ENCODE measurements at places on chromosomes 4 and X.
A peak's percentile ranks its signal among the peaks of the same experiment; 100 is the strongest.

DNA sequence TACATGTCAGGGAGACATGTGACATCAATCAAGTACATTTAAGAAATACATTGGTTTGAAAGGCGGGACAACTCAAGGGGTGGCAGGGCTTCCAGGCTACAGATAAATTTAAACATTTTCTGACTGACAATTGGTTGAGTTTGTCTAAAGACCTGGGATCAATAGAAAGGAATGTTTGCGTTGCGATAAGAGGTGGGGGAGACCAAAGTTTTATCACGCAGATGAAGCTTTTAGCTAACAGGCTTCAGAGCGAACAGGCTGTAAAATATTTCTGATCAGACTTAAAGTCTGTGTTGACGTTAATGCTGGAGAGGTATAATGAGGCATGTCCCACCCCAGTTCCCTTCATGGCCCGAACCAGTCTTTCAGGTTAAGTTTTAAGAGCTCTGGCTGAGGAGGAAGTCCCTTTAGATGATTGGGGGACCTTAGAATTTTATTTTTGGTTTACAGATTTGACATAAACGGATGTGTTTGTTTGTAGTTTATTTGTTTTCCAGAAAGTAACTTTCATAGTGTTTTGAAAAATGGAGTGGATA is 346.7 kb upstream of the RASGEF1B start:
- DNase-seq, result no peak

GRCh38 chr4:121072224-121073003 is at the start of gene NDNF:
Gene NDNF (minus strand): TSS chr4:121072535. CDS start chr4:121045837, 26,698 bp downstream.
- DNase-seq, result peak; percentile 16

GRCh38 chr4:43362875-43363636 is 470.5 kb downstream of the GRXCR1 start:
- DNase-seq, result no peak

DNA sequence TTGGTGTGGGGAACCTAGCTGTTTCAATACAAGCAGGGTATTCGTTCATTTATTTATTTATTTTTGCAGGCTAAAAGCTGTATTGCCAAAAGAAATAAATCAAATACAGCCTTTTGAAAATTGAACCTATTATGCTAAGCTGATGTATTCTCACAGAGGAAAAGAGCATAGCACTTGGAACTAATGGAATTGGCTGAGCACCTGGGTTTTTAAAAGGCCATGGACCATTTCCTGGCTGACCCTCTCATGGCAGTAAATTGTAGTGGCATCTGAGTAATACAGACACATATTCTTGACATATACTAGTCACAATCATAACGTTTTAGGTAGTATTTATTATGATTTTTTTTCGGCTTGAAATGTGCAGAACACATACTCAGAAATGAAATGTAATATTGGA is 71.8 kb upstream of the ALG13 start:
- DNase-seq, result no peak

- peak; percentile 56 for DNase-seq
Measured at GRCh38 chrX:110759785-110760184, 35.8 kb downstream of the CHRDL1 start.

- DNase-seq, result no peak
Measured at GRCh38 chr4:21921526-21922180, 26.9 kb downstream of the KCNIP4 start.

GRCh38 chr4:110532901-110533589 is 57.1 kb downstream of the ENPEP start:
- DNase-seq, result peak; percentile 18

DNA sequence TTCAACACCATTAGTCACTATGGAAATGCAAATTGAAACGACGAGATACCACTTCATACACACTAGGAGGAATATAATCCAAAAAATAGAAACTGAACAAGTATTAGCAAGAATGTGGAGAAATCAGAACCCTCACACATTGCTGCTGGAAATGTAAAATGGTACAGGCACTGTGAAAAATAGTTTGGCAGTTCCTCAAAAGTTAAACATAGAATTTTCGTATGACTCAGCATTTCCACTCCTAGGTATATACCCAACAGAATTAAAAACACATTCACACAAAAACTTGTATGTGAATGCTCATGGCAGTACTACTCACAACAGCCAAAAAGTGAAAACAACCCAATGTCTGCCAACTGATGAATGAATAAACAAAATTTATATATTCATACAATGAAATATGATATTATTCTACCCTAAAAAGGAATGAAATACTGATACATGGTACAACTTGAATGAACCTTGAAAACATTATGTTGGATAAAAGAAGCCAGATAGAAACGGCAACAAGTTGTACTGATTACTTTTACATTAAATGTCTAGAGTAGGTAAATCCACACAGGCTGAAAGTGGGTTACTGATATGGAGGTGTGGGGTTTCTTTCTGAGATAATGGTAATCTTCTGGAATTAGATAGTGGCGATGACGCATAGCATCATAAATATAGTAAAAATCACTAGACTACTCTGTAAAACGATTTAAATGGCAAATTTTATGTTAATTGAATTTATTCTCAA is 22.3 kb downstream of the TEC start:
- DNase-seq, result peak; percentile 66

DNA sequence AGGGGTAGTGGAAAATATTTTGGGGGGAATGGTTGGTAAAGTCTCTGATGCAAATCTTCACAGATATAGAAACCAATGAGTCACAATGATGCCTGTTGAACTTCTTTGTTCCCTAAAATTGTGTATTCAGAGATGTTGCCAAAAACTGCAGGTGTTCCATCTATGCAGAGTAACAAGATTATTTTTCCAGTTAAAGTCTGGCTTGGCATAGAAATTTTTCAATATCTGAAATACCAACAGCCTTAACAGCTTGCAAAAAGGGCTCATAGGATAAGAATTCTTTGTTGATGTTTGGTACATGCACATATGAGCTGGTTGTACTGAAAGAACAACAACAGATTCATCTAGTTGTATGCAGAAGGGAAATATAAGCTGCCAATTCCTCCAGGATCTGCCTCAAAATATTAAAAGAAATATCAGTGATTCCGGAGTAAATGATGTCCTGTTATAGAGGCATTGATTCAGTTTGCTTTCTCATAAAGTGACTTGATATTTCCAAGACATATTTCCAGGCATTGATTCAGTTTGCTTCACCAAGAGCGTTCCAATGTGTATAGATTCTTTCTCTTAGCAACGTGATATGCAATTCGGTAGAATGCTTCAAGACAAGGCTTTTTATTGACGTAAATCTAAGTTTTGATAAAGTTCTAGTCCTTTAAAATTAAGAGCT is 564.4 kb downstream of the TMA16 start:
- no peak for DNase-seq

GRCh38 chr4:142886566-142886965 is 40.5 kb upstream of the INPP4B start:
- DNase-seq, result no peak

GRCh38 chr4:105102016-105102415 is 44.7 kb upstream of the TET2 start:
- no peak for DNase-seq

GRCh38 chrX:101708163-101708562 is 48.5 kb upstream of the ARMCX2 start:
- DNase-seq, result no peak

- no peak for DNase-seq
Measured at GRCh38 chr4:53371049-53371448, 5.2 kb upstream of the SCFD2 start.

GRCh38 chr4:1298461-1298860 is 8.8 kb downstream of the MAEA start:
- DNase-seq, result no peak

DNA sequence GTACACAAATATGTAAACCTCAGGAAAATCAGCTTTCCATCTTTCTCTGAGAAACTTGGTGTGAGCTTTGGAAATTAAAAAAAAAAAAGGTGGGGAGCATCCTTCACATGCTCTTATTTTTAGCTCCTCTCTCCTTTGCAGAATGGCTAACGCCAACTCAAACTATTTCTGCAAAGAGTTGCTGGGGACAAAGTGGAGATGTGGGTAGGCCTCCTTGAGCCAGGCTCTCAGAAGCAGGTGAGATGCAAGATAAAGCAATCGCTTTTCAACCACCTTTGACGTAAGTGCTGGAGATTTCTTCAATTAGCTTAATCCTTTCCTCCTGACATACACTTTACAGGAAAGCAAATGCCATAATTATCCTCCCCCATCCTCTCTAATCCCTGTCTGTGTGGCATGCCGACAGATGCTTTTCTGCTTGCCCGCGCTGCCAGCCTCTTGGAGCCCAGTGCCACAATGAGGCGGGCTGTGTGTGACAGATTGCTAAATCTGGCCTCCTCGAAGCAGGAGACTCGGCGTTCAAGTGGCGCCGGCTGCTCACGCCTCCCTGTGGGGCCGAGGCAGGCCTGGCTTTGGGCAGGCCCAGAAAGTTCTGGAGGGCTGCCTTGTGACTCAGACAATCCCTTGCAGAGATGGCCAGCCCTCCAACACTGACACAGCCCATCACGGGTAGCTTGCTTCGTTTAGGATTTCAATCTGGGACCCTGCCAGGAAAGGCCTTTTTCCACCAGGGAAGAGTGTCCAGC is 64.9 kb upstream of the SOD3 start:
- DNase-seq, result peak; percentile 72

- no peak for DNase-seq
Measured at GRCh38 chrX:20445109-20445508, 178.4 kb upstream of the RPS6KA3 start.

DNA sequence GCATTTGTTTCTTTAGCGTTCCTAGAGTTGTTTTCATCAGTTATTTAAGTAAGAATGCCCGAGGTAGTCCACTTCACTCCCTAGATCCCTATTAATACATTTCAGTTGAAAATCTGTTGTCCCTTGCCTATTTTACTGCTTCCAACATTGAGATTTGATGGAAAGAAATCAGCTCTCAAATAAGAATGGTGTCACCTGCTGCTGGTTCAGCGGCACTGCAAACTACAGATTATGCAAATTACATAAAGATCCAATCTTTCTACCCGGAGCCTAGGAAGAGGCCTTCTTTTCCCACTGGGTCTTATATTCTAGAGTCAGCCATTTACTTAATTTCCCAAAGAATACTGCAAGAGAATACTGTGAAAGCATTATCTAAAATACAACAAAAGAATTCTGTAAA is 597.6 kb upstream of the MAGEB2 start:
- DNase-seq, result no peak

GRCh38 chr4:109296527-109296926 is 5.9 kb downstream of the COL25A1 start:
- DNase-seq, result no peak

GRCh38 chr4:47612116-47613023 is 127.3 kb downstream of the ATP10D start:
- peak; percentile 33 for DNase-seq

GRCh38 chrX:118583781-118584180 is 88.2 kb downstream of the DOCK11 start:
- no peak for DNase-seq

DNA sequence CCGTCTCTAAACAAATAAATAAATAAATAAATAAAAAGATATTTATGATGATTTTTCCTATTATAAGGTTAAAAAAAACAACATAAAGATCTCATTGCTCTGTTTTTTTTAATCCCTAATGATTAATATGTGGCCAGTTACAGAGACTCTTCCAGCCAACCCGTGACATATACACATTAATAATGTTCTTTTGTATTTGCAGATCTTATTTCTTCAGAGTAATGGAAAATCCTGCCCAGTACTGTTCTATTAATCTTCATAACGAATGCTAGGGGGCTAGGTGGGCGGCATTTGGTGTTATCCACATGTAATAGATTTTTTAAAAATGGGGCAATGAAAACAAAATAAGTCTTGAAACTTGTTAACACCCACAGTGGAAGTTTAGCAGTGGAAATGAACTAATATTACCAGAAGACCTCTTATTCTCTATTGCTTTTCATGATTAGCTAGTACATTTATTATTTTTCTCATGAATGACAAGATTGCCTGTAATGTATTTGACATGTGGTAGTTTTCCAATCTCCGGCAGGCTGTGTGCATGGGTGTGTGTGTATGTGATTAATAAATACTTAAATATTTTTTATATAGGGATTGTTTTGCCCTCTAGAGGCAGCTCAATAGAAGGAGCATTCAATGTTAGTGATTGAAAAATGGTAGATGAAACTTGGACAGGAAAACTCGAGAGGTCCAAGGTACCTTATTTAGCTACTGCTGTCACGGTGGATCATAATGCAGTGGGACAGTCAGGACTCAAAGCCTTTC is 457.4 kb downstream of the IL1RAPL1 start:
- no peak for DNase-seq

DNA sequence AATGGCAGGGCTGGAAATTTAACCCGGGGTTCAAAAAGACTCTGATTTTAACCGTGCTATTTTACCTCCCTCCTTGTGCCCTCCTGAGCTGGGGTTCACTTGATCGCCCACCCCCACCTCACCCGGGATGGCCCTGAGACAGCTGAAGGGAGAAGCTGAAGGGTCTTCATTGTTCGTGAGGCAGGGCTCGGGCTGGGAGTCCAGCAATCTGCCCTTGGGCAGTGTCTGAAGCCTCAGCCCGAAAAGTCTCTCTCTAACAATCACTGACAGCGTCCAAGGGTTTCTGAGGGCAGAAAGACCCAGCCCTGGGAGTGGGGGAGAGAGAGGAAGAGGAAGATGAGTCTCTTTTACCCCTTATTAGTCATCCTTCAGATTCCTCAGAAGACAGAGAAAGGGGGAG is 39.4 kb upstream of the PHOX2B start:
- no peak for DNase-seq

DNA sequence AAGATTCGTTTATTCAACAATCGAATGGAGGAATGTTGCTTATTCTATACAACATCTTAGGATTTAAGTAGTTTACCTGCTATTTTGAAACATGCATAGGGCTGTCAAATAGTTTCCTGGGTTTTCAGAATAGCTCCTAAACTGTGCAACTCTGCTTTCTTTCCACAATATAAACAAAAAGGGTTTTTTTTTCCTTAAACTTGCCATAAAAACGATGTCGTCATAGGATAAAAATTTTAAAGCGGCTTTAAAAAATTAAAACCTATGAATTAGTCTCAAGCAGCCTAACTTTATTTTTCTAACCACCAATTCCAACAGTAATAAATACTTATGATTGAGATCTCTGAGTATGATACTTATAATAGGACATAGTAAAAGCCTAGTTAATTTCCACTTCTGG is 21.6 kb upstream of the STIM2 start:
- no peak for DNase-seq

DNA sequence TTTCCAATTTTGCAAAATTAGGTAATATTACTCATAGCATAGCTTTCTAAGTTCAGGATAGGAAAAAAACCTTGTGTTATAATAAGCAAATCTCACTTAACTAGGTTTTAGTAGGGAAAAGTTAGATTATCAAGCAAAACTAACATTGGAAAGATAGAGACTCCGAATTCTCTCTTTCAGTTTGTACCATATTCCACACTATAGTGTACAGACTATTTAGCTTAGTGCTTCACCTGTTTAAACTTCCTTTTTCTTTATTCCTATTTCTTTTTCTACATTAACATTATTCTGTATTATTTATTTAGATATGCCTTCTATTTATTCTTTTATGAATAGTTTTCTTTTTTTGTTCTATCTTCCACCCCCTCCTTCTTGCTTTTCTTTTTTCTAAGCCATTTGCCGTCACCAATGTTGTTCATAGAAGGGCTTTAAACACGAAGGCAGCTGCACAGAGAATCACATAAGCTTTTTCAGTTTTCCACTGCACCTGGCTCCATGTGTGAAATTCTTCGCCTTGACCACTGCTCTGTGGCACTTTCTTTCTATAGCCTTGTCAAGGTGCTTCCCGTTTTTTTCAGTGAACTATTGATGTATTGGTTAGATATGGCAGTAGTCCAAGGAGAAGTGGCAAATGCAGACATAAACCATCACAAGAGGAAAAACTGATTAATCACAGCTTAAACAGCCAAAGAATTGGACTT is 8.5 kb downstream of the PCDH10 start:
- no peak for DNase-seq

GRCh38 chrX:46961097-46961496 is 48.9 kb downstream of the JADE3 start:
- DNase-seq, result no peak

Measured in RPMI7951 (cell line).